ENCODE measurements at places on chromosomes 4 and X.

DNA sequence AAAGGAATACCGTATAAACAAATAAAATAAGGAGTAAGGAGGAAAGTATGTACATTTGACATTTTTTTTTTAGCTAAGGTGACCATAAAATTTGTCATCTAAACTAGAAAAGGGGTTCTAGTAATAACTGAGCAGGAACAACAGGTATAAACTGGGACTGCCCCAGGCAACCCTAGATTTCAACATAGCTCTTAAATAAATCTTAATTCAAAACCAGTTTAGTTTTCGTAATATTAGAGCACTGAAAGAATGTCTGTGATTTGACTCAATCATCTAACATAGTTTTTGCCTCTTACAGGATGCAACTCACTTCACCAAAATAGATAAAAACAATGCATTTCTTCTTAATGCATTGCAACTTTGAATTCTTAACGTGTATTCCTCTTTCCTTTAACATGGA is 257.7 kb downstream of the ADAMTS3 start:
- no peak for DNase-seq

GRCh38 chr4:181952478-181952877 is 290.7 kb upstream of the TENM3 start:
- no peak for DNase-seq

DNA sequence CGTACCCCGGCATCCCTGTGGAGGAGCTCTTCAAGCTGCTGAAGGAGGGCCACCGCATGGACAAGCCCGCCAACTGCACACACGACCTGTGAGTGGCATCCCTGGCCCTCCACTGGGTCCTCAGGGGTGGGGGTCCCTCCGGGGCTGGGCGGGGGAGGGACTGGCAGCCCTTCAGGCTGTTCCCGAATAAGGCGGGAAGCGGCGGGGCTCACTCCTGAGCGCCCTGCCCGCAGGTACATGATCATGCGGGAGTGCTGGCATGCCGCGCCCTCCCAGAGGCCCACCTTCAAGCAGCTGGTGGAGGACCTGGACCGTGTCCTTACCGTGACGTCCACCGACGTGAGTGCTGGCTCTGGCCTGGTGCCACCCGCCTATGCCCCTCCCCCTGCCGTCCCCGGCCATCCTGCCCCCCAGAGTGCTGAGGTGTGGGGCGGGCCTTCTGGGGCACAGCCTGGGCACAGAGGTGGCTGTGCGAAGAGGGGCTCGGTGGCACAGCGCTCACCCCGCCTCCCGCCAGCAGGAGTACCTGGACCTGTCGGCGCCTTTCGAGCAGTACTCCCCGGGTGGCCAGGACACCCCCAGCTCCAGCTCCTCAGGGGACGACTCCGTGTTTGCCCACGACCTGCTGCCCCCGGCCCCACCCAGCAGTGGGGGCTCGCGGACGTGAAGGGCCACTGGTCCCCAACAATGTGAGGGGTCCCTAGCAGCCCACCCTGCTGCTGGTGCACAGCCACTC is 13.7 kb downstream of the FGFR3 start:
- DNase-seq = no peak

DNA sequence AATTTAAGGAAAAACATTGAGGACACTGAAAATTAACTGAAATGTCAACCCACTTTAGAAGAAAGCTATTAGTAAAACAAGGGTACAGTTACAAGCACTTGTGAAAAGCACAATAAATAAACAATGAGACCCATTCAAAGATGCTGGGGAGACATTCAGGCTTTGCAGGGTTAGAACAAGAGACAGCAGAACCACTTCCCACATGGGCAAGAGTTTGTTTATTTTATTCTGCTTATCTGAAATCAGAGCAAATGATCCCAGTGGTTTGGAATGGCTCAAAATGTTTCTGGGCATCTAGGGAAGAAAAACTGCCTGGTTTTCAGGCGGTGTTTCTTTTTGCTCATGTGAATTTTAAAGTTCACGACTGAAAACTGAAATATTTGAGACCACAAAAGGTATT is 42.4 kb downstream of the PPP3CA start:
- no peak for DNase-seq

DNA sequence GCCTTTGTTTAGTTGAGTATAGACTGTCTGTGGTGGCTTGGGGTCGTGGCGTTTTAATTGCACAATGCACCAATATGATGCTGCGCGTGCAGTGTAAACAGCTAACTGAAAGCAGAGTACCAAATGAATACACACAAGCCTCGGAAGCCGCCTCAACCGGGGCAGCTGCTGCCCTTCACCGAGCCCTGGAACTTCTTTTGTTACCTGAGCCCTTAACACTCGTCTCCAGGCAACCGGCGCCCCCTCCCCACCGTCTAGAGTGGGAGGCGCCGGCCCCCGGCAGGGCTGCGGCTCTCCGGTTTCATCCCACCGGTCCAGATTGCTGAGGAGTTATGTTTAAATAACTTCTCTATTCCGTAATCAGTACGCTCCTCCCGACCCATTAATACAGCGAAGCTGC is 173.2 kb upstream of the TBL1X start:
- no peak for DNase-seq

- no peak for DNase-seq
Measured at GRCh38 chr4:154927126-154927680, 146.1 kb downstream of the RBM46 start.

GRCh38 chr4:157983300-157983699 is 189.5 kb downstream of the GASK1B start:
- DNase-seq = no peak

DNA sequence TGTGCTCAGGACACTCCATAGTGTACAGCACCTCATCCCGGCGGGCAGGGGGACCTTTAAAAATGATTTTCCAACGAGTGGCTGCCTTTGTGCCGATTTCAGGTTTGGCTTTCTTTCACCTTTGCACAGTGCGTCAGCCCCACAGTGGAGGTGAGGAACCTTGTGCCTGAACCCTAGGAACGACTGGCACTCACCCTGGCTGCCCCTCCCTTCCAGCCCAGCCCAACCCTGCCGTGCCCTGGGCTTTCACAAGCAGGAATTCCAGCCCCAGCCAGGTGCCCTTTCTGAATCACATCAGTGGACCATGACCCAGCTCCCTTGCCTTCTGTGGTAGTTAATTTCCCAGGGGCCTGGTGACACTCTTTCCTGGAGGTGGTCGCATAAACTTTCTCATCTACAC is 1.3 kb downstream of the TMEM164 start:
- DNase-seq = no peak

GRCh38 chr4:7034262-7035081 is 8.7 kb upstream of the TADA2B start:
- DNase-seq = no peak

DNA sequence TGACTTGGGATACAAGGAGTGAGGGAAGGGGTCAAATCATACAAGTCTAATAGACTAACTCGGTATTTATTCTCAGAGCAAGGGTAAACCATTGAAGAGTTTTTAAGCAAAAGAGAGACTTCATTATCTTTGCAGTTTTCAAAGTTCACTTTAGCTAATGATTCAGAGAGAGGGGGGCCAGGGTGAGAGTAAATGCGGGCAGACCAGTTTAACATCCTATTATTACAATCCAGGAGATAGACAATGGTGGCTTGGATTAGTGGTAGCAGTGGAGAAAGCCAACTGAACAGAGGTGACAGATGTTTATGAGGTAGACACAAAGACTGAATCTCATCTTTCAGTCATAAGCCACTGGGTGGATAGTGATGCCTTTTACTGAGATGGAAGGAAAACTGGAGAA is 57.9 kb downstream of the CPEB2 start:
- DNase-seq = no peak

DNA sequence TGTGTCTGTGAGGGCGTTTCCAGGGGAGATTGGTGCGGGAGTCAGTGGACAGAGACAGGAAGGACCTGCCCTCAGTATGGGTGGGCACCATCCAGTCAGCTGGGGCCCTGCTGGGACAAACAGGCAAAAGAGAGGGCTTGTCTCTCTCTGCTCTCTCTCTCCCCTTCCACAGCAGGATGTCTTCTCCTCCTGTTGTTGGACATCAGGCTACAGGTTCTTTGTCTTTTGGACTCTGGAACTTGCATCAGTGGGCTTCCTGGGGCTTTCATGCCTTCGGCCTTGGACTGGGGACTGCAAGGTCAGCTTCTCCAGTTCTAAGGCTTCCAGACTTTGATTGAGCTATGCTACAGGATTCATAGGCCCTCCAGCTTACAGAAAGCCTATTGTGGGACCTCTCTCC is 59.6 kb downstream of the ADGRA3 start:
- DNase-seq = no peak

DNA sequence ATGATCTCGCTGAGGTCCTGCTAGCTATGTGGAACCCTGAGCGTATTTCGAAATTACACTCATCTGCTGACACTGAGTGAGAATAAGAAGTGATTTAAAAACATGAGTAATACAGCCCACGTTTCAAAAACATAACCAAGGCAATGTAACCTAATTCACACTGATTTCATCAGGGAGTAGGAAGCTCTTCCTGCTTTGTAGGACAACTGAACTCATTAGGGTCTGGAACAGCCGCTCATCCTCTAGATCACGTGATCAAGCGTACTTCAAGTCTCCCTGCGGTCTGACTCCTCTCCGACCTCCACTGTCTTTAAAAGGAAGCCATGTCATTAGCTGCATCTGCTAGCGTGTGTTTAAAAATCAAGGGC is 138.0 kb downstream of the NSUN7 start:
- no peak for DNase-seq

DNA sequence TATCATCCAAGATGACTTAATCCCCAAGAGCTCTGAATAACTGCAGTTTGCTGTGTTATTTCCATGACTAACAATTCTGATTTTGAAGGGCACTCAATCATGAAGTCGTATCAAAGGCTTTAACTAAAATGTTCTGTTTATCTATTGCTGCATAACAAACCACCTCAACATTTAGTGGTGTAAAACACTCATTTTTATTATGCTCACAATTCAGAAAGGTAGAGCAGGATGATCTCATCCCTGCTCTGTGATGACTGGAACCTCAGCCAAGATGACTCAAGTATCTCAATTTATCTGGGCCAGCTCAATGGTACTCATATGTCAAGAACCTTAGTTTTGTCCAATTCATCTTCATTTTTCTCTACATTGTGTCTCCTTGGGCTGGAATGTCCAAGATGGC is 451.1 kb downstream of the PPARGC1A start:
- no peak for DNase-seq

DNA sequence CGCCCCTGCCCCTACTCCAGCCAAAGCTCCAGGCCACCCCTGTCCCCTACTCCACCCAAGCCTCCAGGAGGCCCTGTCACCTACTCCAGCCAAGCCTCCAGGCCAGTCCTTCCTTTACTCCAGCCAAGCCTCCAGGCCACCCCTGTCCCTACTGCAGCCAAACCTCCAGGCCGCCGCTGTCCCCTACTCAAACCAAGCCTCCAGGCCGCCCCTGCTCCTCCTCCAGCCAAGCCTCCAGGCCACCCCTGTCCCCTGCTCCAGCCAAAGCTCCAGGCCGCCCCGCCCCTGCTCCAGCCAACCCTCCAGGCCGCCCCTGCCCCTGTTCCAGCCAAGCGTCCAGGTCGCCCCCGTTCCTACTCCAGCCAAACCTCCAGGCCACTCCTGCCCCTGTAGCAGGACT is 5.1 kb upstream of the ASMT start:
- no peak for DNase-seq

DNA sequence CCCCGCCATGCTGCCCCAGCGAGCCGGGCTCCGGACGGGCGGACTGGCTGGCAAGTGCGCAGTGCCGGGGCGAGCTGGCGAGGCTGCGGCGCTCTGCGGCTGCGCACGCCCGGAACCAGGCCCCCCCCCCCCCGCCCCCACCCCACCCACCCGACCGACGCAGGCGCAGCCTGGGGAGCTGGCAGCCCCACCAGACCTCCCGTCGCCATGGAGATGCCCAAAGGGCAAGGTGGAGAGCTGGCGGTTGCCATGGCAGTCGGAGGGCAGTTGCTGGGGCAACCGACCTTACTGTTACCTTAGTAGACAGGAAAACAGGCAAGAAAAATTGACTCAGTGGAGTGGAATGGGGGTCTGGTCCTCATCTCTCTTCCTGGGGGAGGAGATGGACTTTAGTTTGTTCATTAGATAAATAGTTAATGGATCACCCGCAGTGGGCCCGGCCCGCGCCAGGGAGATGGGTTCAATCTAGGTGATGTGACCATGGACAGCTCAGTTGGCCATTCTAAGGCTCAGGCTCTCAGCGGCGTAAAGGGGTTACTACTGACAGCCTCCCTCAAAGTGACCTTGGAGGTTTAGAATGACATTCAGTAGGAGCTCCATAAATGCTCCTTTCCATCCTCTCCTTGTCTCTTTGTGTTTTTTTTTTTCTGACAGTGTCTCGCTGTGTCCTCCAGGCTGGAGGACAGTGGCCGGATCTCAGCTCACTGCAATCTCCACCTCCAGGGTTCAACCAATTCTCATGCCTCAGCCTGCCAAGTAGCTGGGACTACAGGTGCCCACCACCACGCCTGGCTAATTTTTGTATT is at the start of gene PCSK1N:
Gene PCSK1N, minus strand, starts transcription at position 87 of the 806 bp plus-strand sequence. Its CDS starts 78 bp downstream, at position 9.
- DNase-seq = no peak

DNA sequence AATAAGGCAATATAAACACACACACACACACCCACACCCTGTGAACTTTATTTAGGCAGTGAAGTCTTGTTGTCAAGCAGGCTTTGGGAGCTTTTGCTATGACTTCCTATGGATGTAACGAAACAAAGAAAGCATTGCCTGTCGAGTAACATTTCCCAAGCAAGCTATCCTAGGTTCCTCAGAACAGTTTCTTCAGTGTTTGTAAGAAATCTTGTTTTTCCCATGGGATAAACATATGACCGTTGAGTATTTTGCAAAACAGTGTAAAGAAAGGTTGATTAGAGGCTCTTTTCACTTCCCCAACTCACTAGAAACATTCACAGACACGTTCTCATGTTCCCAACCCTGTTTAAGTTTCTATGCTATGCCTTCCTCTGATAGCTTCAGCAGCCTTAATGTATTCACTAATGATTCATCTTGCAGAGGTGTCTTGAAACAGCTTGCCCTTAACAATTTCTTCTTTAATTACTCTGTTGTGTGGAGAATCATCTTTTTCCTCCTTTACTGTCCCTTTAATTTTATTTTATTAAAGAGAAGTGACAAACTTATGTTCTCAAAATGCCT is 1947.1 kb upstream of the TENM3 start:
- DNase-seq = no peak

GRCh38 chrX:40122487-40122886 is 24.7 kb upstream of the BCOR start:
- DNase-seq = no peak

DNA sequence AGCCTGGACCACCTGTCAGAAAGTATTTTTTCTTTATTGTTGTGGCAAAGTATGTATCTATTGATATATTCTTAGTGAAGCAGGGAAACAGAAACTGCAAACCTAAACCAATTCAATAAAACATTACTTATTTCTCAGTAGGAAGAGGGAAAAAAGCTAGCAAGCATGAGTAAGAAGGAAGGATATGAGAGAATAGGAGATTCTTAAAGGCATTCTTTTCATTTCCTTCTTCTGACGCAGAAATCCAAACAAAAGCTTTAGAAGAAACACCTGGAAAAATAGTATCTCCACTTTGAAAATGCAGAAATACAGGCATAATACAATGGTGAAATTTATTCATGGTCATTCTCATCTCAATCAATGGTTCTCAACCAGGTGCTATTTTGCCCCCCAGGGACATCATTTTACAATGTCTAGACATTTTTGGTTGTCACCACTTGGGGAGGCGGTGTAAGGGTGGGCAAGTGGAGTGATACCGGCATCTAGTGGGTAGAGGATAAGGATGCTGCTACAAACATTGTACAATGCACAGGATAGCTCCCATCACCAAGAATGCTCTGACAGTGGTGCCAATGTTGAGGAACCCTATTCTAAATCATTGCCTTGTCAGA is 21.7 kb upstream of the ATXN3L start:
- no peak for DNase-seq

- peak; percentile 20 for DNase-seq
Measured at GRCh38 chrX:124388562-124388961, 42.2 kb downstream of the SH2D1A start.

Measured in stimulated activated CD8-positive, alpha-beta memory T cell treated with anti-CD3 and anti-CD28 coated beads, Interleukin-4, amount 100 ng/mL, for 4 hours (primary cell).